ENCODE measurements at places on chromosomes 2 and 18. TPM values are rescaled to one million over a fixed set of nuclear protein-coding genes. Genes with fewer than 3 reads are reported as not detected.

- peaks cover 5% of the 10 kb centered on the region for H3K4me1 ChIP-seq
- DNase-seq = no peak
- H3K27ac ChIP-seq = no peak overlapping the region
- H3K4me3 ChIP-seq = no peak overlapping the region
- peaks cover 23% of the 10 kb centered on the region for H3K27me3 ChIP-seq
Measured at GRCh38 chr18:10822456-10822855, 296.6 kb downstream of the NAPG start.

DNA sequence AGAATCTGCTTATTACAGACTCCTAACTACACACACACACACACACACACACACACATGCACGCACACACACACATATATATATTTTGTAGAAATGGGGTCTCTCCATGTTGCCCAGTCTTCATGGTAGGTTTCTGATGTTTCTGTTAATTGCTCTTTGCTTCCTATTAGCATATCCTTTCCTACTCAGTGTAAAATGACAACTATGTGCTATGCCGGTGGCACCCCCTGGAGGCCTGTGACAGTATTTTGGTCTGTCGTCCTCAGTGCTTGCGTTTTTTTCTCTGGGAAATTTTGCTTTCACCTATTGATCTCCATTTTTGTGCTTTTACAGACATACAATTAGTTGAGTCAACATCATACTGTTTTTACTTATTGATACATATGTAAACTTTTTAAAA, 322.1 kb downstream of the LRRTM1 start:
- no peak overlapping the region for H3K4me3 ChIP-seq
- no peaks in the 10 kb centered on the region for H3K4me1 ChIP-seq
- H3K27ac ChIP-seq = no peak overlapping the region
- DNase-seq = no peak

DNA sequence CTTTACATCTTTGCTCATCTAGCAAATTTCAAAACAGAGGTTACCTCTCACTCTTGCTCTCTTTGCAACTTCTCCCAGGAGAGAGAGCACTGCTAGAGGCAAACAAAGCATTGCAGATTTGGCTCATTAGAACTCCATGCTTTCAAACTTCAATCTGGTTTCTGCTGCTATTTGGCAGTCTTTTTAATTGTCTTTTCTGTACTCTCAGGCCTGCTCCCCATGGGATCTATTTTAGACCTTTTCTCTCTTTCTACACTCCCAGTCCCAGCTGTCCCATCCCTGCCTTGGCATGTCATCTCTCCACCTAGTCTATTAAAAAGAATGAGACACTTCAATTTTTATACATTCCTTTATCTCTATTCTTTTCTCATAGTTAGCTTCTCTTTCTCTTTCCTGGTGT, 15.2 kb downstream of the KCNJ3 start:
- H3K27ac ChIP-seq = no peak overlapping the region
- no peaks in the 10 kb centered on the region for H3K4me1 ChIP-seq
- DNase-seq = no peak

SLC4A3 gene
- total RNA-seq = 0.14 TPM

DNA sequence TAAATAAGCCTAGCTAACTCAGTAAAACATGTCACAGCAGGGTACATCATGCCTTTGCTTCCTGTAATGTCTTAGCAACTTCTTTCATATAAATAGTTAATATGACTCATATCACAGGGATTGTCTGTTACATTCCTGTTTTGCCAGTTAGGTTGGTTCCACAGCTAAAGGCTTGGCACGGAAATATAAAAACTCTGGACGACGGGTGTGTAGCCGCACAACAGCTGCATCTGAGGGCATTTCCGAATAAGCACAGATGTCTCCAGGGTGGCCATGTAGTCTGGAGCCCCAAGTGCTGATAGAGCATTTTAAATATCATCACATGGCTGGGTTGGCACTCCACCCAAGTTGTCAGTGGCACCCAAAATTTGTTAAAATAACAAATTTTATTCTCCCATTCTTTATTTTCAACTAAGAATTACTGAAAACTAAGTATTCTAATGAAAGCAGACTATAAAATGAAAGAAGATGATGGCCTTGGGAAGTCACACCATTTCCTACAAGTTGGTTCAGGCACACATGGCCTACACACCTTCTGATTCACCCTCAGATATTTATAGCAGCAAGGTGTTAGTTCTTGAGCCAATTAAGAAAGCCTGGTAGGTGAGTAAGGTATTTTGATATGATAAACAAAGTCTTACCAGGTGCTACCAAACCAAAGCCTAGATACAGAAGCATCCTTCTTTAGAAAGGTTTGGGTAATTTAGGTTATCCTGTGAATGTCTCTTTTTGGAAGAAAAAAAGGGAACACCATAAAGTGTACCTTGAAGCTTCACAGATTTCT, 61.8 kb upstream of the STK17B start:
- peaks cover 78% of the 10 kb centered on the region for H3K4me1 ChIP-seq
- H3K36me3 ChIP-seq = peaks cover 18% of the 10 kb centered on the region
- H3K27ac ChIP-seq = peak overlapping the region; percentile 62
- no peak overlapping the region for H3K4me3 ChIP-seq
- no peaks in the 10 kb centered on the region for H3K27me3 ChIP-seq

DNA sequence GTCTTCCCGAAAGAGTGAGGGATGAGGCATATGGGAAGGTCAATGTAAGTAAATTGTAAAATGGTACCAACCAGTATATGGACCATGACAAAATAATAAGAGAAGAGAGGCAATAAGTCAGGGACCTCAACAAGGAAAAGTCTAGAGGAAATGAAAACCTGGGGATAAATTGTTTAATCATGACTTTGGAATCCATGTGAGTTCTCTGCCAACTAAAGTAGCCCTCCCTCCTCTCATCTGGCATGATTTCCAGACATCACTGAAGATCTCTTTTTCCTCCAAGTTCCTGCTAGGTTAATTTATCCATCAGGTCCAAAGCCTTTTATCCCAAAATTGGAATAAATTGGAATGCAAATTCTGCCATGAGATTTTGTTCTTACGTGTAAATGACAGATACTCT, 417.9 kb downstream of the NRXN1 start:
- H3K4me1 ChIP-seq = no peaks in the 10 kb centered on the region
- no peak overlapping the region for H3K4me3 ChIP-seq
- no peaks in the 10 kb centered on the region for H3K36me3 ChIP-seq
- H3K27me3 ChIP-seq = no peaks in the 10 kb centered on the region

TFCP2L1 gene
- not detected for total RNA-seq

LBX2 gene
- 1.6 TPM for total RNA-seq

SCYGR4 gene
- not detected for total RNA-seq

DNA sequence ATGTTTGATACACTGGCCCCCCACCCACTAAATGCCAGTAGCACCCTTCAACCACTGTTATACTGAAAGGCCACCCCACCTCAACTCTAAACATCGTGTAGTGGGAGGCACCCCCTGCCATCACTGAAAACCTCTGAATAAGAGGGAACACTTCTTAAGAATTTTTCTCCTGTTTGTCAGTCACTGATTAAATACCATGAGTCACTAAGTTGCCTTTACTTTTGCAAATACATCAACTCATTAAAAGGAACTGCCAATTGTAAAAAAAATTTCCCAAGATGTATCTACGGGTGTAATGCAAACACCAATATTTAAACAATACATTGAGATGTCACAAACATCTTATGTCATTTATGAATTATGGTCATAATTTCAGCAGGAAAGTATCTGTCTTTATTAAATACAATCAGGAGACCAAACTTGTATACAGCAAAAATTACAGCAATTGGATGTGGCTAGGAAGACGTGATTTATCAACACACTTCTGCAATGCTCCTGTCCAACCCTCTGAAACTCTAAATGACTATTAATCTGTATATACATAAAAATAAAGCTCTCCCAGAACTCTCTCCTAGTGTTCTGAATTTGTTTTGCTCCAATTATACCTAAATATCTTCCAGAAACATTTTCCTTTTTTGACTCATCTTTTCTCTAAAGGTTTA, 144.1 kb upstream of the STK17B start:
- peaks cover 17% of the 10 kb centered on the region for H3K27me3 ChIP-seq
- H3K4me3 ChIP-seq = no peak overlapping the region
- DNase-seq = no peak
- H3K4me1 ChIP-seq = peaks cover 9% of the 10 kb centered on the region

- H3K4me3 ChIP-seq = no peak overlapping the region
- DNase-seq = no peak
- no peak overlapping the region for H3K27ac ChIP-seq
- no peaks in the 10 kb centered on the region for H3K36me3 ChIP-seq
Measured at GRCh38 chr2:144712550-144712940, 192.6 kb upstream of the ZEB2 start.

DNA sequence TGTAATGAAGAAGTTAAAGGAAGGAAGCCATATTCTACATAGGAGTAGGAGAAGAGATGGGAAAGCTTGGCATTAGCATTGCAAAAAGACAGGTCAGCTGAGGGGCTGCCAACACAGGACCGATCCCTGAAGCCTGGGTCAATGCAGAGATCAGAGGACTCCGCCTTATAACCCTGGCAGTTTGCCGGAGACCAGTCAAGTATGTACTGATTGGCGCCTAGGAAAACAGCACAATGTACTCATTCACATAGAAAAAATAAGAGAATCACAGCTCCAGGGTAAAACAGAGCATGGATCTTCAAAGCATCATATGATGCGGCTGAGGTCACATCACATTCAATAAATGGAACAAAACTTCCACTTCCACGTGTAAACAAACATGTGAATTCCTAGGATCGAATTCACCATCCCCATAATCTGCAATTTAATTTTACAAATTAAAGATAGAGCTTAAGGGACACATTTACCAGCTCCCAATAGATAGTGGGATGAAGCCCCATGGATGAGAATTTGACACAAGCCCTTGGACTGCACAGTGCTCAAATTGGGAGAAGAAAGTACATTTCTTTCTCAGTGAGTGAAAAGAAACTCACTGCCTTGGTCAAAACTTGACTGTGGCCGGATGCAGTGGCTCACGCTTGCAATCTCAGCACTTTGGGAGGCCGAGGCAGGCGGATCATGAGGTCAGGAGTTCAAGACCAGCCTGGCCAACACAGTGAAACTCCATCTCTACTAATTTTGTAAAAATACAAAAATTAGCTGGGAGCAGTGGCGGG, 135.0 kb upstream of the KLHL14 start:
- no peak for DNase-seq
- no peaks in the 10 kb centered on the region for H3K27me3 ChIP-seq
- H3K4me1 ChIP-seq = no peaks in the 10 kb centered on the region
- no peaks in the 10 kb centered on the region for H3K36me3 ChIP-seq

- H3K27ac ChIP-seq = no peak overlapping the region
- H3K27me3 ChIP-seq = no peaks in the 10 kb centered on the region
- no peak overlapping the region for H3K4me3 ChIP-seq
- peaks cover 67% of the 10 kb centered on the region for H3K4me1 ChIP-seq
Measured at GRCh38 chr2:10380048-10380926, 67.8 kb downstream of the ODC1 start.

RESP18 gene
- not detected for total RNA-seq

DNA sequence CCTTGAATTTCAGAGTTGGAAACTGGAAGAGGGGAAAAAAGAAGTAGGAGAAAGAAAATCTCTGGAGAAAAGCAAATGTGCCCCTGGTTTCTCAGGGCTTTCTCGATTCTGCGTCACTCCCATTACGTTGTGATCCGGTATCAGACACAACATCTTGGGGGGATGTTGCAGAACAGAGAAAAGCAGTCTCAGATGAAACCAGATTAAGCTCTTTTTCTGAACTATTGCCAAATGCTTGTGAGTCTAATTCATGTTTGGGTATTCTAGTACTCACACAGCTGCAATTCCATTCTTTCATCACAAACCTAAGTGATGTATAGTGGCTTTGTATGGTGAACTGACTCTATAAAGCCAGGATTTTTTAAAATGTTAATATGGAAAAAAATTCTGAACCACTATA, 233.2 kb downstream of the TCF4 start:
- H3K27ac ChIP-seq = no peak overlapping the region
- no peaks in the 10 kb centered on the region for H3K36me3 ChIP-seq
- no peak for DNase-seq
- H3K27me3 ChIP-seq = peaks cover 8% of the 10 kb centered on the region

DNA sequence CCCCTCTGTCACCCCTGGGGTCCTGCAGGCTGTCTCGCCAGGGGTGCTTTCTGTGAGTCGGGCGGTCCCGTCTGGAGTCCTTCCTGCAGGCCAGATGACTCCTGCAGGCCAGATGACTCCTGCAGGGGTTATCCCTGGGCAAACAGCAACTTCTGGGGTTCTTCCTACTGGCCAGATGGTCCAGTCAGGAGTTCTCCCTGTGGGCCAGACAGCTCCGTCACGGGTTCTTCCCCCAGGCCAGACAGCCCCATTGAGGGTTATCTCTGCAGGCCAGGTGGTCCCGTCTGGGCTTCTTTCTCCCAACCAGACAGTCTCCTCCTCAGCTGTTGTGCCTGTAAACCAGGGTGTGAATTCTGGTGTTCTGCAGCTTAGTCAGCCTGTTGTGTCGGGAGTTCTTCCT, 27.6 kb downstream of the ADNP2 start:
- no peak overlapping the region for H3K4me3 ChIP-seq
- peaks cover 77% of the 10 kb centered on the region for H3K36me3 ChIP-seq
- DNase-seq = no peak
- H3K27me3 ChIP-seq = no peaks in the 10 kb centered on the region
- H3K27ac ChIP-seq = no peak overlapping the region

DPP10 gene
- total RNA-seq = not detected

DNA sequence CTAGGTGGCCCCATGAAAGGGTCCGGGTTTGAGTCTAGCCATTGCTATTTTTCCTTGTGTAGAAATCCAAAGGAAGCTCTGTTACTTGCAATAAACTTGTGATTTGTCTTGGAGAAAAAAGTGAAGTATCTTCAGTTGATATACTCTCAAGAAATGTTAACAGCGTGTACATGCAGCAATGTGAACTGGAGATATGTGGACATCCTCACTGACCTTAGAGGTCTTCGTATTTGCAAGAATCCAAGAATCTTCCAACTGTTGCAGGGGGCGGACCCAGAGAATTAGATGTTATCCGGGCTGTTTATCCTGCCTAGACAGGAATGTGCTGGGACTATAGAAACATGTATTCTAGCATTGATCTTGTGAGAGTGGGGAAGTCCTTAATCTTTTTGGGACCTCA, 187.6 kb downstream of the KCNS3 start:
- no peaks in the 10 kb centered on the region for H3K27me3 ChIP-seq
- no peak overlapping the region for H3K27ac ChIP-seq
- no peaks in the 10 kb centered on the region for H3K4me1 ChIP-seq
- no peak overlapping the region for H3K4me3 ChIP-seq

IL1F10 gene
- not detected for total RNA-seq

- H3K4me3 ChIP-seq = no peak overlapping the region
- H3K27ac ChIP-seq = peak overlapping the region; percentile 80
- H3K4me1 ChIP-seq = peaks cover 59% of the 10 kb centered on the region
- no peak for DNase-seq
- peaks cover 55% of the 10 kb centered on the region for H3K36me3 ChIP-seq
Measured at GRCh38 chr18:12837747-12838146, 46.3 kb downstream of the PTPN2 start.

THSD7B gene
- not detected for total RNA-seq

GRCh38 chr18:78861116-78861515, 118.5 kb upstream of the SALL3 start:
- no peaks in the 10 kb centered on the region for H3K36me3 ChIP-seq
- H3K4me1 ChIP-seq = no peaks in the 10 kb centered on the region
- no peak for DNase-seq
- H3K27ac ChIP-seq = no peak overlapping the region
- no peak overlapping the region for H3K4me3 ChIP-seq
- no peaks in the 10 kb centered on the region for H3K27me3 ChIP-seq

GRCh38 chr18:9096007-9096371, 6.5 kb upstream of the NDUFV2 start:
- H3K27me3 ChIP-seq = no peaks in the 10 kb centered on the region
- H3K4me3 ChIP-seq = peak overlapping the region; percentile 62
- no peak for DNase-seq
- peaks cover 63% of the 10 kb centered on the region for H3K4me1 ChIP-seq

Measured in activated T-helper 2 cell treated with anti-CD3 and anti-CD28 coated beads, Interferon-gamma antibody, Interleukin-2, Interleukin-4, amounts not matched to agents 10 μg/mL and 5 μg/mL and 100 μg/mL, durations not matched to agents 14 hours and 24 hours and 36 hours (primary cell).